ENCODE measurements at places on chromosomes 11 and 22. TPM values are rescaled to one million over a fixed set of nuclear protein-coding genes. Genes with fewer than 3 reads are reported as not detected.

Gene OR52A1
- not detected for total RNA-seq

Gene TTLL12
- total RNA-seq, result 20.4 TPM

Gene MUC15
- not detected for total RNA-seq

Gene CLMP
- 26.8 TPM for total RNA-seq

Gene FIBIN
- total RNA-seq, result not detected

Gene LGALS12
- not detected for total RNA-seq

Gene C11orf65
- 0.20 TPM for total RNA-seq

Gene NCR3LG1
- total RNA-seq, result 2.1 TPM

Gene NTM
- total RNA-seq, result not detected

Gene CDC42EP2
- 13.8 TPM for total RNA-seq

Gene EWSR1
- total RNA-seq, result 229 TPM

Gene PATE4
- not detected for total RNA-seq

Gene SYVN1
- total RNA-seq, result 41.1 TPM

Gene OR8G5
- total RNA-seq, result not detected

Gene CBLIF
- total RNA-seq, result not detected

Gene MFRP
- not detected for total RNA-seq

Gene TPP1
- total RNA-seq, result 43.0 TPM

Gene OMP
- not detected for total RNA-seq

Gene KREMEN1
- 1.9 TPM for total RNA-seq

Gene PRG2
- not detected for total RNA-seq

Gene DCDC1
- 0.18 TPM for total RNA-seq

Gene TRIM44
- 25.7 TPM for total RNA-seq

Gene OR52E8
- not detected for total RNA-seq

Gene APOL5
- not detected for total RNA-seq

Gene CST6
- total RNA-seq, result not detected

Gene ROBO4
- total RNA-seq, result not detected

Gene KDM4E
- total RNA-seq, result not detected

Gene KLHDC7B
- total RNA-seq, result not detected

Gene SLC22A9
- total RNA-seq, result not detected

Gene CD6
- total RNA-seq, result 0.18 TPM

Gene ARHGAP42
- 7.5 TPM for total RNA-seq

Gene ACR
- not detected for total RNA-seq

Gene CTSW
- 0.09 TPM for total RNA-seq

Gene CALCA
- total RNA-seq, result 0.09 TPM

Gene DEFB131B
- not detected for total RNA-seq

Gene FAM181B
- total RNA-seq, result 0.11 TPM

Gene NXPE2
- not detected for total RNA-seq

Gene LBHD1
- total RNA-seq, result 5.2 TPM

Gene ANKK1
- 0.07 TPM for total RNA-seq

Gene MIAT
- 0.34 TPM for total RNA-seq

Gene CASP4
- total RNA-seq, result 7.1 TPM
